ENCODE measurements at places on chromosomes 11 and 22. TPM values are rescaled to one million over a fixed set of nuclear protein-coding genes. Genes with fewer than 3 reads are reported as not detected.

KRTAP5-2 gene
- total RNA-seq, result not detected

ENTHD1 gene
- not detected for total RNA-seq

GDPD4 gene
- total RNA-seq, result not detected

TMEM126A gene
- 39.8 TPM for total RNA-seq

Data from activated CD8-positive, alpha-beta T cell treated with anti-CD3 and anti-CD28 coated beads, Interleukin-2, amount 10 ng/mL, durations not matched to agents 7 days and 5 days (primary cell).